GM20000 (cell line): ENCODE measurements at places on chromosomes 2 and 18.

DNA sequence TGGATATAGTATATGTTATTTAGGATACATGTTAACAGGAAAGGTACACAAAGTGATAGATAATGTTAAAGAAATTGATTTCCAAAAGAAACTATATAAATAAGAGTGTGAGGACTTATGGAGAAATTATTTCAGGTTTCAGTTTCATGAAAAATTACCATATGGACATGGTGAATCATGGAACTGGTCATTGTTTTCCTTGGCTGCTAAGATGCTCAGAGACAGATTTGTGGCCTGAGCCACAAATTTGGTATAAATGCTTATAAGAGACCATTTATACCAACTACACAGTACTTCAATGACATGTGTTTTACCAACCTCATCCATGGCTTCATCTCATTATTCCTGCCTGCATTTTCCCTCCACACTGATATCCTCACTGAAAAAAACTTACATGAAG is 188.1 kb downstream of the FMNL2 start:
- DNase-seq: no peak

GRCh38 chr18:13377496-13377895 is 158.9 kb downstream of the LDLRAD4 start:
- peak; percentile 25 for DNase-seq

DNA sequence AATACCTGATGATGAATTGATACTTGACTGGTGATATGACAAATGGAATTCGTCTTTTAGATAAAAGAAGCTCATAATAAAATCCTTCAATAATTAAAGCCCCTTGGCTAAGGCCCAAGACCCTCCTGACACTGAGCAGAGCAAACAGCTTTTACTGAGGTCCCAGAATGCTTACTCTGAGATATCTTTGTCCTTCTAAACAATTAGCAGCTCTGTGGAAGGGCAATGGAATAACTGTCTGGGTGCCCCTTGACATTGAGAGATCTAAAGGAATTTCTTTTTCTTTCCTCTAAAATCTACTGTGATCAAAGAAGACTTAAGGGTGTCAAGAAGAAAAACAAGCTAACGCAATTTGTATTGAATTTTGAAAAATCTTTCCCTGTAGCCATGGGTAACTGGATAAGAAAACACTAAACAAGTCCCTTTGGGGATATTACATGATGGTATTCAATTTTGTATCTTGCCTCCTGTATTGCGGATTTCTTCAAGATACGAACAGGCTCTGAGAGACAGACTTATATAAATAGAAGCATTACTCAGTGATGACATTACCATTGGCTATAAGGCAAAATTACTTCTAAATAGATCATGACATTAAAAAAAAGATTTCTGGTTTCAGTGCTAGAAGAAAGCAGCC is 128.8 kb downstream of the MREG start:
- no peak for DNase-seq

- DNase-seq: no peak
Measured at GRCh38 chr2:224591220-224591619, 6.1 kb upstream of the CUL3 start.

DNA sequence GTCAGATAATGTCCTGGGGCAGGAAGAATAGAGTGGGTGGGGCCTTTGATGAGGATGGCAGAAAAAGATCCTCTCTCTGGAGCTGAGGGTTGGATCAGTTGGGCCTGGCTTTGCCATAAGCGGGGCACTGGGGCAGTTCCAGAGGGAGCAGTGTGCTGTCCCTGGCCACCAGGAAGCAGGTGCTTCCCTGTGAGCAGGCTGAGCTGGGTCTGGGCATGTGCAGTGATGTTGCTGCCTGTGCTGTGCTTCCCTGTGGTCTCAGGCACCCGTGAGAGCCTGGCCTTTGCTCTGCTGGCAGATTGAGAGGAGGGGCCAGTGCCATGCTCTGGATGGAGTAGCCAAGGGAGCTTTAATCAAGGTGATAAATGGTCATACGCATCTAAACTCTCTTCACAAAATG is 14.6 kb upstream of the NPPC start:
- DNase-seq: no peak

DNA sequence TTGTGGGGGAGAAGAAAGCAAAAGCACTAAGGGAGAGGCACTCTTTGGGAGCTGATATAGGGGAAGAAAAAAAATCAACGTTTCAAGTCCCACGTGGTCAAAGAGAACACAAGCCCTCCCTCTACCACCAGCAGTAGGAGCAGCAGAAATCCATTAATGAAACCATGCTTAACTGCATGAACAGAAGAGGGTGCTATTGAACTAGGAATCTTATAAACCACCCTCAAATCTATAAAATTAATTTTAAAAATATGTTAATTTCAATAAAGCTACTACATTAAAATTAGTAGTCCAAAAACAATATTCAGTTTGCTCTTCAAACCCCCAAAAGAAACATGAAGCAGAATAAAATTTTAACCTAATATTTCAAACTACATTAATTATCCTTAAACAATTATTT is 147.8 kb downstream of the TMEM18 start:
- no peak for DNase-seq

DNA sequence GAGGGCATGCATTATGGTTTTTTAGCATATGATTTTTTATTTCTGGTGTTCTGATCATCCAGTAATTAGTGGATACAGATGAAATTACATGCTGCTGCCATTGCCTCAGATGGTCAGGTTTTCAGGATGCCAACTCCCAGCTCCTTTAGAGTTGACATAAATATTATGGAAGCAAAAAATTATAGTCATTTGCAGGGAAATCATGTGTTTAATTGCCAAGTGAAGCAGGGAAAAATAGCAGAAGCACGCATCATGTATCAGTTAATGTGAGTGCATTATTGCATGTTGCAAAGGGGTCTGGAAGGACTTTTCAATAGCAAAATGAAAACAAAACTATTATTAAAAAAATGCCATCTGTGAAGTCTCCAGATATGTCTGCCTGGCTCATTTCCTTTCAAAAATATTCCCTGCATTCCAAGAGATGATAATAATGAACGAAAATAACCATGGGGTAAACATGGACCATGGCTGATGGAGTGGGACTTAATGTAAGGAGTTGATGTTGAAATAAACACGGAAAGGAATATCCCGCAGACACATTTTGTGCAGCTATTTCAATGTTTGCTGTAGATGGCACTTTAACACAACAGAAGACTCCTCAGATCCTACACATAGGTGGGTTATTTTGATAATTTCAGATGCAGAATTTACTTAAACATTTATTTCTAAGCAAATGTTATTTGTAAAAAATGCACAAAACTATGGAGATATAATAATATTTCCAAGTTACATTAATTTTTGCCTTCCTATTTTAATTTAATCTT is 87.7 kb upstream of the DYNAP start:
- no peak for DNase-seq

DNA sequence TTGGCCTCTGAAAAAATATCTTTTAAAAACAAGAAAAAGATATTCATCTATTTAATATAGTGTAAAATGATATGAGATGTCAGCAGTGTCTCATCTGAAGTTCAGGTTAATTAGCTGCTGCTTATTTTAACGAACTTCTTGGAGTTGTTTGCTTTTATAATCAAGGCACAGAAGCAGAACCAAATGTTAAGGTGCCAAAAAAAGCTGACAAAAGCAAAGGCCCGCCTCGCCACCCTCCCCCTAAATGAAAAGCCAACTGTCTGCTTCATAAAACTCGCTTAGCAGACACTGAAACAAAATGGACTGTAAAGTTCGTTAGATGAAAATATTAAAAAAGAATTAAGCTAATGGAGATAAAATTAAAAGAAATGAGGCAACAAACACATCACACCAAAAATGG is 562.6 kb downstream of the ZEB2 start:
- no peak for DNase-seq

DNA sequence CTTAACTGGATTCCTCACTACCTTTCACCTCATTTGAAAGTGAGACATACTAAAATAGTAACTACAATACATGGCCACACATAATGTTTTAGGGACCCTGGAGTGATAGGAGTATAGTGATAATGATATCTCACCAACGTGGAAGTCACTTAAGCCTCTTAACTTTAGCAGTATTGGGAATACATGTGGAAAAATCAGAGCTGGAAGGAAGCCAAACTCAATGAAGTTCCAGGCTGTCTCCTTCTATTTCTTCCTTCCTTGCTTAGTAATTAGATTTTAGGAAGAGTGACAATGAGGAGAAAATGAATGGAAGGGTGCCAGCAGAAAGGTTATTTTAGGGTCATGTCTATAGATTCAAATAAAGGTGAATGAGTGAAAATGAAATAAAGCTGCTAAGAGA is 387.3 kb downstream of the PLCL1 start:
- no peak for DNase-seq

- no peak for DNase-seq
Measured at GRCh38 chr2:69074918-69075317, 61.9 kb downstream of the ANTXR1 start.

DNA sequence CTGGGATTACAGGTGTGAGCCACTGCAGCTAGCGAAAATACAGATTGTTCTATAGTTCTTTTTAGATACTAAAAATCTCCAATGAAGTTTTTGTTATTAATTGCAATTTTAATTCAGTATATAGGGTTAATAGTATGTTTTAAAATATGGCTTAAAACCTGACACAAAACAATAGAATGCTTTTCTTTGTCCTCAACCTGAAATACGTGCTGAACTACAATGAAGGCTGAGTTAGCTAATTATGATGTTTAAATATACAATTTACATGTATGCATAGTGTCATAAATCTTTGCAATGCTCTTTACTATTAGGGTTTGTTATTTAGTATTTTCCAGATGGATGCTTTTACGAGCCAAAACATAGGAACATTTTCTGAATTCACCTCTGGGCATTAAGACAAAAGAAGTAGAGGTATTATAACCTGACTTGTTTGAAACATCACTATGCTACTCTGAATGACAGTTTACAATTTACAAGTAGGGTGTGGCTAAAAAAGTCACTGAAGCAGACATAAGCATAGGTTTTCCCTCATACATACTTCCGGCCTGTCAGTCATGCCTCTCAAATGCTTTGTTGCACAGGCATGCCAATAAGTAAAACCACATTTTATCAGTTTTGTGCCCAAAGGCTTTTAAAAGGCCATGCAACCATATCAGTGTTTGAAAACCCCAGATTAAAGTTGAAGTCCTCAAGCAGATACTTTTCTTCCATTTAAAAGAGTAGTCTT is 168.3 kb downstream of the OTX1 start:
- no peak for DNase-seq

GRCh38 chr2:234827096-234827860 is 124.5 kb upstream of the SH3BP4 start:
- no peak for DNase-seq

- no peak for DNase-seq
Measured at GRCh38 chr2:122368576-122369243, 613.3 kb downstream of the TSN start.

GRCh38 chr2:147172493-147173188 is 672.2 kb upstream of the ACVR2A start:
- no peak for DNase-seq

GRCh38 chr18:23712445-23712844 is 23.2 kb downstream of the LAMA3 start:
- no peak for DNase-seq

- DNase-seq: no peak
Measured at GRCh38 chr2:112006076-112006410, 49.0 kb upstream of the TMEM87B start.

DNA sequence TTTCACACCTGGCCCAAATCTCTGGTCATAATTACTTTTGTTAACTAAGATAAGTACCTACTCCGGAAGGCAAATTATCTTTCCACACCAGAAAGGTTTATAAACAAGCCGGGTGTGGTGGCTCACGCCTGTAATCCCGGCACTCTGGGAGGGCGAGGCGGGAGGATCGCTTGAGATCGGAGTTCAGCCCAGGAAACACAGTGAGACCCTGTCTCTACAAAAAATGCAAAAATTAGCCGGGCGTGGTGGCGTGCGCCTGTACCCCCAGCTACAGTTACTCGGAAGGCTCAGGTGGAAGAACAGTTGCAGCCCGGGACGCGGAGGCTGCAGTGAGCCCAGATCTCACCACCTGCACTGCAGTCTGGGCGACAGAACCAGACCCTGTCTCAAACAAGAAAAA is 2.1 kb downstream of the PUM2 start:
- DNase-seq: no peak

- DNase-seq: no peak
Measured at GRCh38 chr18:13254971-13255927, 36.7 kb downstream of the LDLRAD4 start.

DNA sequence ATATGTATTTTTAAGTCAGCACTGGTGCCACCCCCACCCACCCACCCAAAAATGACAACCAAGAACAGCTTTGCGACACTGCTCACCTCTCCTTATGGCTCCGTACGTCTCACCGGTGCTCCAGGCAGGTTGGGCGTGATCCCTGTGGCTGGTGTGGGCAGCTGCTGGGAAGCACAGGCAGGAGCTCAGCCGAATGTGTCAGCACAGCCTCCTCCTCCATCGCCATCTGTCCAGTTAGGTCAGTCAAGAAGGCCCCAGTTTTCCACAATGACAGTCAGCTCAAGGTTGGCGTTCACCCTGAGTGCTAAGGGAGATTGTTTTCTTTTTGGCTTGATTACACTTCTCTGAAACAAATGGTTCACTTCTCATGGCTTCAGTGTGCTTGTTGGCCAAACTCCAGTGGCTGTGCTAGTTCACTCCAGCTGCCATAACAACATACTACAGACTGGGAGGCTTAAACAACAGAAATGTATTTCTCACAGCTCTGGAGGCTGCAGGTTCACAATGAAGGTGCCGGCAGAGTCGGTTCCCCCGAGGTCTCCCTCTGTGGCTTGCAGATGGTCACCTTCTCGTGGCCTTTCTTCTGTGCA is 30.2 kb downstream of the AMER3 start:
- DNase-seq: no peak

DNA sequence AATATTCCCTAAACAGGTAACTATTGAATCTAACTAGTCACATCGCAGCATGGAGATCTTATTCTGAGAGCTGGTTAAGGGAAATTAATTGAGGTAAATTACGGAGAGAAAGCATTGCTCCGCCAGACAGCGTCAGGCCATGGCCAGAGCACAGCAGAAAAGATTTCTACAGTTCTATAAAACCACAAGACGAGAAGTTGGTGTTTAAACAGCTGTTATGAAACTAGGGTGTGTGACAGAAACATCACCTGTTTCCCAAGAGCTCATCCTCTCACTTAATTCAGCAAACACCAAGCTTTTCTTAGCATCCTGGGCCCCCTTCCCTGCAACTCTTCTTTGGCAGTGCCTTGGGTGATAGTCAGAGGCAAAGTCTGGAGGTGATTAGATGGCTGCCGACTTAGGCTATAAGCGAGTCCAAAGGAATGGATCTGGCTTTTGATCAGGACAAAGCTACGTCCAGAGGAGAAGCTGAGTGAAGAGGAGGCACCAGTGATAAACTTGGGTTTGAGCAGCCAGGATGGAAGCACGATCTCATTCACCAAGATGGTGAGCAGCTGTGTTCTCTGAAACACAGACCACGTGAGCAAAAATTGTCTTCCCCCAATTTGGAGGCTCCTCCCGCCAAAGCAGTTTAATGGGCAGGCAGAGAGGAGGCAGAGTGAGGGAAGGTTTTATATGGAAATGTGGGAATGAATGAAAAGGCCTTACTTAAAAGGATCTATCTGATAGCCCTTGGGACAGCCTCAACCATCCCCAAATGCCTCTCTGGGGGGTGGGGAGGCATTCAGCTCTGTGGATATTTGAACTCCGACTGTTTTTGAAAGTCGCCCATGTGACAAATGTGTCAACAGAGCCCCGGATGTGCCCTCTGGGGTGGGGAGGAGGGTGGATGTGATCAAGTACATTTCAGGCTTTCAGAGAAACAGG is 57.8 kb downstream of the PKDCC start:
- DNase-seq: peak; percentile 67
